ENCODE measurements at places on chromosomes 5 and 9. TPM values are rescaled to one million over a fixed set of nuclear protein-coding genes. Genes with fewer than 3 reads are reported as not detected.
A peak's percentile ranks its signal among the peaks of the same experiment; 100 is the strongest.

GAS1 gene
- 81.6 TPM for total RNA-seq

DNA sequence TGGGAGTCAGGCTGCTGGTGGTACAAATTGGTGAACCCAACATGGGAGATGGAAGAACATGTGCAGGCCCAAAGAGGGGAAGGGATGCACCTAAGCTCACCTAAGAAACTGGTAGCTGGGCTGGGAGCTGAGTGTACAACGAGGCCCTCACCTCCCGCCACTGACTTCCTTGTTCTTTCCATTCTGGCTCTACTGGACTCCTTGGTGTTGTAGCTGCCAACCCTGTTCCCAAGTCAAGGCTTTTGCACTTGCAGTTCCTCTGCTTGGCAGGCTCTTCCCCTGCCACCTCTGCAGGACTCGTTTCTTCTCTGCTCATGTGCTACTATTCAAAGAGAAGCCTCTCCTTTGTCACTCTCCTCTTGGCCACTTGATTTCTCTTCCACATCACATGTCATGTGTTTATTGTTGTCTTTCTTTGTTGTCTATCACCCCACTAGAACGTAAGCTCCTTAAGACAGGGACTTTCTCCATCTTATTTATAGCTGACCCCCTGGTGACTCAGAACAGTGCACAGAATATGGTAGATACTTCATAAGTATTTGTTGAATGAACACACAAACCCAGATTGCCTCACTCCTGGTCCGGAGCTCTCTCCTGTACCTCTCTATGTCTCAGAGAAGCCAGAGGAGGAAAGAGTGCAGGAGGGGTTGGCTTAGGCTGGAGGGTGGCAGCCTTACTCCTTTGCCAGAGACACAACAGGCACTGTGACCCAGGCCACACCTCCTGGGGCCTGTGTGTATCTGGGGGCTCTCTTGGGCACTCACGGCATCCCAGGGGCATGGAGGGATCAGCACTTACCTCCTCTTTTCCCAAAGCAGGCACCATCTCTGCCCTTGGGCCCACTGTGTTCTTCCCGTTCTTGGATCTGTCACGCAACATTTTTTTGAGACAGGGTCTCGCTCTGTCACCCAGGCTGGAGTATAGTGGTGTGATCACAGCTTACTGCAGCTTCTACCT lies 5.2 kb upstream of the SPINK4 start:
- DNase-seq = no peak

PHYHD1 gene
- 27.6 TPM for total RNA-seq

- no peak for DNase-seq
Measured at GRCh38 chr9:122144836-122145591, 14.6 kb downstream of the NDUFA8 start.

DNA sequence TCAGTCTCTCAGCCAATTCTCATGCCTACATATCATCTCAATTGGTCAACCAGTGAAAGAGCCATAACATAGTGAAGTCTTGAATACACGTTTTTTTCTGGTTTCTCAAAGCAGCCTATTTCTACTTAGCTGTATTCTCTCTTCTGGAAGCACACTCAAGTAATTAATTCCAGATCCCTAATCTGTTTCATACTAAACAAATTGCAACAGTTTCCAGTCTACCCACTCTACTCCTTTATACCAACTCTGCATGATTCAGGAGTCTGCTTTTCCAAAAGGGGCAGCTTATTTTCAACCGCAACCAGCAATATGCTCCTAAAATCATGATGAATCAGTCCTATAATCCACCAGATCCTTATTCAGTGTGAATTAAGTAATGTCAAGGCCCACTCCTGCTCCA lies 211.7 kb downstream of the TLE1 start:
- DNase-seq = no peak

GRCh38 chr5:143495821-143496275 lies 92.4 kb upstream of the NR3C1 start:
- peak; percentile 18 for DNase-seq

DNA sequence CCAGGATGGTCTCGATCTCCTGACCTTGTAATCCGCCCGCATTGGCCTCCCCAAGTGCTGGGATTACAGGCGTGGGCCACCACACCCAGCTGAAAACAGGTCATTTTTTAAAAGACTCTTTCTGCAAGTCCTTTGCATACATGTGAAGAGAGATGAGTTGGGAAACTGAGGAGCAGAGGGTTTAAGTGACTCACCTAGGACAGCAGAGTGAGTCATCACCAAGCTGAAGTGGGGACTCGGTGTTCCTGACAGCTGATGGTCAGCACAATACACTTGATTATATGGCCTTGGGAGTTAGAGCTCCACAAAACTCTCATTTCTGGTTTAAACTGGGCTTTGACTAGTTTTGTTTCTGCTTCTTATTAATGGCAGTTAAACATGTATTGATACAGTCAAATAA lies 38.1 kb upstream of the SSBP2 start:
- DNase-seq = no peak

GPR150 gene
- not detected for total RNA-seq

DAB2IP gene
- total RNA-seq = 40.6 TPM

DNA sequence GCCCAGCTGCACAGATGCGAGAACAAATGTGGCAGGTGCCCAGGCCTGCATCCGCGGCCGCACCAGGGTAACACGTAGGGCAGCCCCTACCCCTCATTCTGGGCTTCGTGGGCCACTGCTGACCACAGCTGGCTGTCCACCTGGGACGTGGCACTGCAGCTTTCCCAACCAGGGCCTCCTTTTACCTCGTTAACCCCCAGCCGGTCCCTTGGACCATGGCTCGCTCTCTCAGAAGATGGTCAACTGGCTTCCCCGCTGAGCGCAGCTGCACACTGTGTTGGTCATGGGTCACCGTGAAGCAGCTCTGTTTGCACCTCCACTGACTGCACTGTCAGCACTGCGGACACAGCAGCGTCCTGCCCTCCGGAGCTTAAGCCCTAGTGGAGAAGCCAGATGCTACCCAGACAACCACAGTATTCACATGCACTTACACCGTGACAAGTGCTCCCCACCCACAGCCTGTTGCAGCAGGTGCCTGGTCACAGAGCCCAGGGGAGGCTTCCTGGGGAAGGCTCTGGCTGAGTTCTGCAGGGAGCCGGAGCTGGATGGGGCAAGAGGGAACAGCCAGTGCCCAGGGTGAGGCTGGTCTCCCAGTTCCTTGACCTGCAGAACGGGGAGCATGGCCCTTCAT lies 10.5 kb upstream of the PLEKHG4B start:
- DNase-seq = no peak

NCS1 gene
- total RNA-seq = 4.1 TPM

DNA sequence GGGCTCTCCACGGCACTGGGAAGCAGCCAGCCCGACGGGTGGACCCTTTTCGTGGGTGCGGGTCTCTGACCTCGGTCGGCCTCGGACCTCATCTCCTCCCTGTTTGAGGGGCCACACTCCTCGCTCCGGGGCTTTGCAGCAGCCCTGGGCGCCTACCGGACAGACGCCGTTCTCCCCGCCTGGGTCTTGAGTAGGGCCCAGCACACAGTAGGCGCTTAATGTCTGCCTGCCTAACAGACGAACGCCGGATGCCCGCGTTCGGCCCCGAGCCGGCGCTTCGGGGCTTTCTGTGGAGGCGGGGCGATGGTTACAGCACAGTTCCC lies 842 bp upstream of the GTF3C5 start:
- peak; percentile 23 for DNase-seq

PDGFRB gene
- 60.2 TPM for total RNA-seq

LHX3 gene
- total RNA-seq = not detected

GRCh38 chr9:75130621-75131230 lies 42.4 kb downstream of the OSTF1 start:
- DNase-seq = no peak

DNA sequence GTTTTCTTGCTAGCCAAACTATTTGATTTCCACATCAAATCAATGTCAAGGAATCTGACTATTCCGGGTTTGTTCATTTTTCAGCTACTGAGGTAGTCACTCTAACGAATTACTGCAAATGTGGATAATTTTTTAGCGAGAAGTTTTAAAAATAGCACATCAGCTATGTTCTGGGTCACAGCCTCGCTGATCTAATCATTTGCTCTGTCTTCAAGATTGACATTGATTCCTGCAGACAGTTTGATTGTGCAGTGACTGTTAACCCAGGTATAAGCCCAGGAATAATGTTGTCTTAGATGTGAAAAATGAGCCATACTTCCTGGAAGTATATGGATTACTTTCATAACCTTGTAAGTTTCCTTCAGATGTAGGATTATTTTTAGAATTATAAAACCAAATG lies 175.1 kb downstream of the BAAT start:
- no peak for DNase-seq

- DNase-seq = no peak
Measured at GRCh38 chr5:41335596-41336181, 122.4 kb upstream of the C6 start.

DNA sequence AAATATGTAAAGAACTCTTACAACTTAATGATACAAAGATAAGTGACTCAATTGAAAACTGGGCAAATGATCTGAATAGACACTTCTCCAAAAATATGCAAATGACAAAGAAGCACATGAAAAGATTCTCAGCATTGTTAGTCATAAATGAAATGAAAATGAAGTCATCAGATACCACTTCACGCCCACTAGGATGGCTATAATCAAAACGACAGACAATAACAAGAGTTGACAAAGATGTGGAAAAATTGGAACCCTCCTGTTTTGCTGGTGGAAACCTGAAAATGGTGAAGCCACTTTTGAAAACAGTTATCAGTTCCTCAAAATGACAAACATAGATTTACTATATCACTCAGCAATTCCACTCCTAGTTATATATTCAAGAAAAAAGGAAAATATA lies 7.9 kb upstream of the SYK start:
- no peak for DNase-seq

- no peak for DNase-seq
Measured at GRCh38 chr9:95204310-95204709, 113.2 kb downstream of the FANCC start.

CDX1 gene
- total RNA-seq = 0.29 TPM

F12 gene
- 7.6 TPM for total RNA-seq

- DNase-seq = no peak
Measured at GRCh38 chr9:77663754-77664153, 15.6 kb upstream of the GNA14 start.

GRCh38 chr9:134399435-134400056 lies 73.3 kb downstream of the RXRA start:
- DNase-seq = no peak

GRCh38 chr9:80500300-80500699 lies 928.5 kb downstream of the TLE4 start:
- DNase-seq = no peak

GRCh38 chr9:27193886-27194285 lies 84.9 kb downstream of the TEK start:
- no peak for DNase-seq

PIP5KL1 gene
- 2.9 TPM for total RNA-seq

NR6A1 gene
- total RNA-seq = 2.6 TPM

IFNB1 gene
- not detected for total RNA-seq

GRCh38 chr5:44697025-44697424 lies 111.7 kb upstream of the MRPS30 start:
- DNase-seq = no peak

BAAT gene
- not detected for total RNA-seq

SMIM27 gene
- total RNA-seq = 8.1 TPM

- DNase-seq = no peak
Measured at GRCh38 chr5:171175746-171176145, 133.3 kb upstream of the TLX3 start.

- no peak for DNase-seq
Measured at GRCh38 chr5:33781286-33781685, 110.5 kb downstream of the ADAMTS12 start.

- no peak for DNase-seq
Measured at GRCh38 chr9:95920017-95920416, 44.5 kb downstream of the ERCC6L2 start.

GRCh38 chr9:125558453-125559092 lies 148.4 kb downstream of the MAPKAP1 start:
- peak; percentile 46 for DNase-seq

- DNase-seq = no peak
Measured at GRCh38 chr5:171826132-171826531, 40.5 kb downstream of the SMIM23 start.

HRCT1 gene
- total RNA-seq = not detected

GABBR2 gene
- total RNA-seq = not detected

DNA sequence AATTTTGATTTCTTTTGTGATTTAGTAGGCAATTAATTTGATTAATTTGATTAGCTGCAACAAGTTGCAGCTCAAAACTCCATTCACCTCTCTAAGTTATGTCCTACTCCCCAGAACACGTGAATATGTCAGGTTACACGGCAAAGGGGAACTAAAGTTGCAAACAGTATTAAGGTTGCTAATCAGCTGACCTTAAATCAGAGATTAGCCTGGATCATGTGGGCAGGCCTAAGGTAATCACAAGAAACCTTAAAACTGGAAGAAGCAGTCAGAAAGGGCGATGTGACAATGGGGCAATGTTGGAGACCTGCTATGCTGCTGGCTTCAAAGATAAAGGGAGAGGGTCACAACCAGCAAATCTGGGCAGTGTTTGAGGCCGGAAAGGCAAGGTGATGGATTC lies 47.3 kb upstream of the ANXA1 start:
- no peak for DNase-seq

- no peak for DNase-seq
Measured at GRCh38 chr9:99778836-99779235, 42.8 kb upstream of the NR4A3 start.

GRCh38 chr9:21452681-21453080 lies 12.4 kb downstream of the IFNA1 start:
- DNase-seq = no peak

GRCh38 chr5:60339691-60340201 lies 360.2 kb downstream of the DEPDC1B start:
- peak; percentile 19 for DNase-seq

GRCh38 chr9:125747765-125748445 lies 732 bp downstream of the PBX3 start:
- peak; percentile 35 for DNase-seq

DNA sequence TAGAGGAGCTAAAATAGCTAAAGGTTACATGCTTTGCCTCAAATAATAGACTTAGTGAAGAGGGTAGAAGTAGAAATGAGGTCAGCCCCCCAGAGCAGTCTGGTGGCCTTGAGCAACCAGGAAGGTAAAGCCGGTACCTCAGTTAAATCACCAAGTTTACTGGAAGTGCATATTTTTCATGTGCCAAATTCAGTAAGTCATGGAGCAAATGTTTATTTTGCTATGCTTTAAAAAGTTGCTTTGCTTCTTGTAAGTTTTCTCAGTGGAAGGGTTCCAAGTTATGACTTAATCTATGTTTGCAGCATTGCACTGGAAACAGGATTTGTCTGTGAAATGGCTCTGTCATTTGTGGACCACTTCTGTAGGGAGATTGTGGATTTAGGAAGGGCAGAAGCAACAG lies 256.7 kb downstream of the ARRDC3 start:
- DNase-seq = no peak

- DNase-seq = no peak
Measured at GRCh38 chr9:113520109-113520642, 56.6 kb downstream of the RGS3 start.

- no peak for DNase-seq
Measured at GRCh38 chr9:114372921-114373448, 14.8 kb downstream of the AKNA start.

OR1Q1 gene
- not detected for total RNA-seq

DNA sequence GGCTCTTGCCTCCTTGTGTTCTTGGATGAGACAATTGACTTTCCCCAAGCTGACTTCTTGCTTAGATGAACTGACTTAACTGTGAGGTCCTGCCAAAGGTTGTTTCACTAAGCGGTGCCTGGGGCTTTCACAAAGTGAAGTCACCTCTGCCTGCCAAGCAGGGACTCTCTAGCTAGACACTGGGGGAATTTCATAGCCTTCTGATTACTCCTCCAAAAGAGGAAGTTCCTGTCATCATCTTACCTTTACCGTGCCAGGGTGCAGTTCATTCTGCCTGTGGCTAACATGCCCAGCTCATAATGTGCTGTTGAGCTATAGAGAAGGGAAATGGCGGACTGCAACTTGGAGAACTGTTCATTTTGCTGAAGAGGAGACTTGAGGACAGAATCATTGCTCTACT lies 472.0 kb upstream of the WWC1 start:
- DNase-seq = no peak

All from uterus (tissue), 4 donors.